ENCODE measurements at places on chromosomes 6 and 20.
A peak's percentile ranks its signal among the peaks of the same experiment; 100 is the strongest.

DNA sequence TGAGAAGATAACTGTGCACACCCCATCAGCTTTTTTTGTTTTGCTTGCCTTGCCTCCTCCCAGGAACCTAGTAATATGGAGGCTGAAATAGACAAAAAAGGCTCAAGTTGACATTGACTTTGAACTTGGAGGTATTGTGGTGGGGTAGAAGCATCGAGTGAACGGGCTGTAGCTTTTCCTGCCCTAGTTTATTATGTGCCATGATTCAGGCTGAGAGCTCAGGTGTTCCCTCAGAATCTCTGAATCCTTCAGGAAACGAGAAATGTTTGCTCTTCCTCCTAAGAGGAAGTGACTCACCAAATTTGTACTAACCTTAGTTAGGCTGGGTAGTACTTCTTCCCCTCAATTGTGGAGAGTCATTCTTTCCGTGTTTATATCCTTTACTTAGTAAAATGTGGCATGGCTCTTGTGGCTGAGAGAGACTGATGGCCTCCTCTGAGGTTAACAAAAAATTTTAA, 98.8 kb downstream of the SASH1 start:
- no peak for DNase-seq

- DNase-seq, result no peak
Observed at GRCh38 chr6:42260396-42260888, 42.8 kb upstream of the MRPS10 start.

DNA sequence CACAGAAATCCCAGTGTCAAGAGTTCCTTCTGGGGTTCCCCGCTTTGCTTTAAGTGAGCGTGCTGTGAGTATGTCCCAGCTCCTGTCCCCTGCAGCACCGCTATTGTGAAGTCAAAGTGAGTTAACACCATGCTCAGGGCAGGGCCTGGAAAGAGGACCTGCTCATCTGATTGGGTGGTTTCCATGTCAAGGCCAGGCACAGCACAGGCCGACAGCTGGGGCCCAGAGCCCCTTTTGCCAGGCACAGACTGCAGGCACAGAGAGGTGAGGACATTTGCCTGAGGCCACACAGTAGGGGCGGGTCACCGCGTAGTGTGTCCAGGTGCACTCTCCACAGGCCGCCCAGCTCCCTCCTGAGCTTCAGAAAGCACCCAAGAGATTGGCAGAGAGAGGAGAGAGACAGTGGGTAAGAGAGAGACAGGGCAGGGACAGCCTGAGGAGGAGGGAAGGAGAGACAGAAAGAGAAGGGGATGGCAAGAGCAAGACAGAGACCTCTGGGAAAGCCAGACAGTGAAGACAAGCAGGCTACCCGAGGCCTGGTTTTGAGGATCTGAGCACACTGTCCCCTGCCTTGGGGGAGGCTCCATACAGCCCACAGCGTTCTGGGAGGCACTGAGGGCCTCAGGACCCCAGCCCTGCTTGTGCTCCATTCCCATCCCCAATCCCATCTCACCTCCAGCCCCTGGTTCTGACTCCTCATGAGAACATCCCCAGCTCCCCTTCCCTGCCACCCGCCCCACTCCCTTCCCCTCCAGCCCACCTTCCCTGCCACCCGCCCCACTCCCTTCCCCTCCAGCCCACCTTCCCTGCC, 6.5 kb upstream of the BPIFB1 start:
- no peak for DNase-seq

DNA sequence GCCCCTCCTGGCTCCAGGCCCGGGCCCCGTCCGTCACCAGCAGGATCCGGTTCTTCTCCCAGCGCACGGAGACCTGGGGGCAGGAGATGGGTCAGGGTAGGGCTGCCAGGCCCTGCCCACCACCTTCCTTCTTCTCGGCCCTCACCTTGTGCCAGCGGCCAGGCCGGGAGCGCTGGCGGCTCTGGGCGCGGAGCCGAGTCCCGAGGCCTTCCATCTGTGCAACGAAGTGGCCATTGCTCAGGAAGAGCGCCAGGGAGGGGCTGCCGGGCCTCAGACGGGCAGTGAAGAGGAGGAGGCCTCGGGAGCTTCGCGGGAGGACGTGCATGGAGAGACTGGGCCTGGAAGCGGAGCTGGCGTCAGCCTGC, 7.9 kb downstream of the ADRM1 start:
- DNase-seq, result no peak

- peak; percentile 59 for DNase-seq
Observed at GRCh38 chr6:166955121-166955864, 1.1 kb downstream of the RNASET2 start.

DNA sequence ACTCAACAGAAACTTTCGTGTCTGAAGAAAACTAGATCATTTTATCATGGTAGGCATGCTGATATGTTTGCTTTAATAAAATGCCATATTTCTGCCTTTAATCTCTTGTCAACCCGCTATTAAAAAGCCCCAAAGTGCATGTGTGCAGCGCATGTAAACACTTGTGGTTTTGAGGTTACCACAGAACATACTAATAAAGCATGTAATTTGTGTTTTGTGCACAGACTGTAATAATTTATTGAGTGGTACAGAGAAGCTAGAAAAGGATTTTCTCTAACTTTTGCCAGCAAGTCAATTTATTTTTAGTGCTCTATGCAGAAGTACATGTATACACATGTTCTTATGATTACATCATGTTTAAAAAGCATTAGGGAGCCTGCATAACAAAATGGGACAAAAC, 349.9 kb upstream of the SLC35B3 start:
- no peak for DNase-seq

DNA sequence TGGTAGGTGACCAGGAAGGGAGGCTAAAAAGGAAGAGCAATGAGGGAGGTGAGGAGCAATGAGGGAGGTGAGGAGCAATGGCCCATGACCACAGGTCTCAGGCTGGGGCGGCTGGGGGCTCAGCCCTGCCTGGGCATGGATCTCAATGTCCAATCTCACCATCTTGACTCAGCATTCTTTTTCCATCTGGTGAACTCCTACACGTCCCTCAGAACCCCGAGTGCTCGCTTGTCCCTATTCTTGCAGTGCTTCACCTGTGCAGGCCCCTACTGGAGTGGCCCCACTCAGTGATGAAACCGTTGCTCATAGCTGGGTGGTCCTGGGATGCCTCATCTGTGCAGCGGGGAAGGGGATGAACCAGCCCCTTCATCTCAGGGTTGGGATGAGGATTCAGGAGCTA, 16.9 kb upstream of the RBBP8NL start:
- DNase-seq, result no peak

- no peak for DNase-seq
Observed at GRCh38 chr20:43691928-43692524, 25.1 kb downstream of the MYBL2 start.

DNA sequence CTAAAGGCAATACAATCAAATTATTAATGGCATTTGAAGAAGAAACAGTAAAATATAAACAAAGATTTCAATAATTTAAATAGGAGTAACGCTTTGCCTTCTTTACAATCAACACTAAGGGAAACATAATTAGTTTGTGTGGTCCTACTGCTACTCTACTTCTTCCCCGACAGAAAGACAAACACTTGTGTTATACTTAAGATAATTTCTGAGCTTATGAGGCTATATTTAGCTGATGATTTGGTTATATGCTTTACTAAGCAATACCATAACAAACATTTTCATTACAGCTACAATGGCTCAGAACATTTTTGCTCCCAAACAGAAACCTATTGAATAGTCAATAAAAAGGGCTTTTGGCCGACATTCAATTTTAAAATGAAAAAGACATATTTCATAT, 1217.2 kb upstream of the GJE1 start:
- no peak for DNase-seq

DNA sequence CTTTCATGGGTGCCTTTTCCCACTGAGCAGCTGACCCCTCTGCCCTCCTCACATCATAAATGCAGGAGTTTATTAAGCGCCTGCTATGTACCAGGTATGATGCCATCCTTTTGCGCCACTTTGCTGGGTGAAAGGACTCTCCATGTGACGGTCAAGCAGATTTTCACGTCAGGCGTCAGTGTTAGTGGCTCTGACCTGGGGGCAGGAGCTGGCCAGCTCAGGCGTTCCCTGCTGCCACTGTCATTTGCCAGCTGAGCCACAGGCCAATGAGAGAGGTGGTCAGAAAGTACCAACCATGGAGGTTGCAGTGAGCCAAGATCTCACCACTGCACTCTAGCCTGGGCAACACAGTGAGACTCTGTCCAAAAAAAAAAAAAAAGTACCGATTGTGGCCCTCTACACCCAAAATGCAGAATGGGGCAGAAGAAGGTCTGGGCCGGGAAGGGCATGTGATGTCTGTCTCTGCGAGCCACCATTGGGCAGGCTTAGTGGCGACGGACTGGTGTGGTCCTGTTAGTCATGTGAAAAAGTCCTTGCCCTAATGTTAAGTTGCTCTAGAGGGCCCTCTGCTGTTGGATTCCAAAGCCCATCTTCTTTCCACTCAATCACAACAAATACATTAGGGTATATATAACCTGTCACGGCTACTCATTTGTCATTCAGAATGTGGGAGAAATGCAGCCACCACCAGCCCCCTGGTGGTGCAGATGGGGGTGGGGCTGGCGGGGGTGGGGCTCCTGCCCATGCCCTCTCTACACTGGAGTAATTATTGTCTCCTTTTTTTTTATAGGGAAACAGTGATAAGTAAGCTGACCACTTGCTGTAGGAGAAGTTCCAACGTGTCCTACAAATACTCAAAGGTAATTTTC, 18.4 kb upstream of the SLC22A1 start:
- DNase-seq, result no peak

DNA sequence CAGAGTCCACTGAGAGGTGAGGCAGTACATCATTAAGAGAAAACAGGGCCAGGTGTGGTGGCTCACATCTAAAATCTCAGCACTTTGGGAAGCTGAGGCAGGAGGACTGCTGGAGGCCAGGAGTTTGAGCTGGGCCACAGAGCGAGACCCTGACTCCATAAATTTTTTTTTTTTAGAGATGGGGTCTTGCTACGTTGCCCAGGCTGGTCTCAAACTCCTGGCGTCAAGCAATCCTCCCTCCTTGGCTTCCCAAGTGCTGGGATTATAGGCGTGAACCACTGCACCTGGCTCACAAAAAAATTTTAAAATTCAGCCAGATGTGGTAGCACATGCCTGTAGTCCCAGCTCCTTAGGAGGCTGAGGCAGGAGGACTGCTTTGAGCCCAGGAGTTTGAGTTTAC, 17.3 kb downstream of the PPIL1 start:
- no peak for DNase-seq

DNA sequence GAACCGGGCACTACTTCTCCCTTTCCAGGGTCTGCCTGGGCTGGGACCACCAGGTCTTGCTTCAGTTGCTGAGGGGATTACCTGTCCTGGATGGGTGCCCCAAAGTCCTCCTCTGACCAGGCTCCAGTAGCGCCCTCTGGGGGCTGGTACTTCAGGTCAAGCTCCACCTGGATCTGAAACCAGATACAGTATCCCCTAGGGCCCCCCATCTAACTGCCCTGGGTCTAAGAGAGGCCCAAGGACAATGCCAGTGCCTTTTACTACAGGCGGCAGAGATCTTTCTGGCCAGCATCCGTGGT, 11.2 kb upstream of the SPAG4 start:
- DNase-seq, result no peak

GRCh38 chr6:13648850-13649249, 33.7 kb downstream of the NOL7 start:
- no peak for DNase-seq

- DNase-seq, result no peak
Observed at GRCh38 chr20:24649787-24650490, 180.5 kb downstream of the SYNDIG1 start.

- no peak for DNase-seq
Observed at GRCh38 chr20:37749620-37750403, 56.0 kb downstream of the CTNNBL1 start.

DNA sequence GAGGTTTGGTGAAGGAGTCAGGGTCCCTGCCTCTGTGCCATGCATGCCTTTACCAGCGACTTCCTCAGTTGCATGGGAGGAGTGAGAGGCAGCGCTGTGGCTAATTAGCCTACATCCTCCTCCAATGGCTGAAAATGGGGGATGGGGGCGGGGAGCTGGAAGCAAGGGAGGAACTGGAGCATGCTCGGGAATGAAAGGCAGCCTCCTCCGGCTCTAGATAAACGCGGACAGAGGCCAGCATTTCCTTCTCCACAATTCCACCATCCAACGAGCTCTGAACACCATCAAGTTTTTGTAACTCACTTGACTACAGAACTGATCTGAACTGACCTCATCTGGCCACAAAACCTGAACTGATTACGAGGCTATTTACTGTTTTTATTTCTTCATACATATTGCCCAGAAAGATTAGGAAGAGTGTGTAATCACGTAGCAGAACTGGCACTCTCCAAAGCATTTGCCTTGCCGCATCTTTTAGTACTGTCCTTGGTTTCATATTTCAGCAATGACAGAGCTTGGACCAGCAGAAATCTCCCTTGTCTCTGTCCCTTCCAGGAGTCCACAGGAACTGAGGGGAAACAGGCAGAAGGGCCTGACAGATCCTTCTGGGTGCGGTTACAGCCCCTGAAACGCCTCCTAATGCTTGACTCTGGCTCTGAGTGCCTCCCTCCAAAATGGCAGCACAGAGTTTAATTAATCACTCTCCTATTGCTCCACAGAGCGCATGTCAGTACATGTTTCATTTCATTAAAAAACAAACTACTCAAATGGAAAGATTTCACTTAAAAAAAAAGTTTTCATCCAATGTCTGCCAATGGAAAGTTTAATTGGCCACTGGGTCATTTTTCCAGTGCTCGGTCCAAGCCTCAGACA, 58.2 kb upstream of the TRAF3IP2 start:
- DNase-seq, result no peak

DNA sequence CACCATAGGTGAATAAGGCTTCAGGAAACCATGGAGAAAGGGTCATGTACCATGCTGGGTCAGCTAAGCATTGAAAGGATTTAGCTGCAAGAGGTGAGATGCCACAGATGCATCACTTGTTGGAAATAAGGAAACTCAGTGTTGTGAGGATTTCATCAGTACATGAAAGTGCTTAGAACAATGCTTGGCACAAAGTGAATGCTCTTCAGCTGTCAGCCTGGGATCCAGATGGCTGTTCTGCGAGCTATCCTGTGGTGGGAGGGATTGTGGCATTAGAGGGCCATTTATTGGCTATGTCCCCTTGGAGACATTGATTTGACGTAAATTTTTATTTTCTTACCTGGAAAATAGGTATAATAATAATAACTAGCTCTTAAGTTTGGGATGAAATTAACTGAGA, 53.0 kb downstream of the ELOVL2 start:
- no peak for DNase-seq

- DNase-seq, result no peak
Observed at GRCh38 chr6:169097381-169097959, 156.2 kb downstream of the THBS2 start.

GRCh38 chr20:58086763-58087561, 141.5 kb downstream of the ANKRD60 start:
- DNase-seq, result no peak

Data from GM06990 (cell line).